Activated CD4-positive, alpha-beta T cell treated with anti-CD3 and anti-CD28 coated beads for 1 hour (primary cell): ENCODE measurements at places on chromosomes 5 and 9.

- no peak for DNase-seq
Observed at GRCh38 chr5:26868504-26868903, 169.9 kb downstream of the CDH9 start.

DNA sequence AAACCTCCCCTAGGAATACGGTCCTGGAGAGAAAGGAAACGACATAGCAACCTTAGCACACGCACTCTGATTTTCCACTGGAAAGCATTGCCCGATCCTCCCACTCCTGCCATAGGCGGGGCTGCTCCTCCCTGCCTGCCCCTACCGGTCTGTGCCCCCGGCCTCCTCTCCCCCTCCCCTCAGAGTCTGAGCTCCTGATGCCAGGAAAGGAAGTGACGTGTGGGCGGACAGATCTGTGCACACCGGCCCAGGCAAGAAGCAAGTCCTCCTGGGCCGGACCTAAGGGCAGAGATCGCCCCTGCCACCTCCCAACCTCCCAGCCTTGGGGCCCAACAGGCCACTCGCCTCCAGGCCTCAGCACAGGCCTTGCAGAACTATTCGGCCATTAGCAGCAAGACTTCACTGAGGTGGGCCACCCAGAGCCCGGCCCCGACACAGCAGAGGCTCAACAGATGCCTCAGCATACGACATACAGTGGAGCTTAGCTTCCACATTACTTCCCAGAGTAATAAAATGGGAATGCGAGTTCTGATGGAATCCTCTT is 7.2 kb downstream of the NINJ1 start:
- DNase-seq = no peak

DNA sequence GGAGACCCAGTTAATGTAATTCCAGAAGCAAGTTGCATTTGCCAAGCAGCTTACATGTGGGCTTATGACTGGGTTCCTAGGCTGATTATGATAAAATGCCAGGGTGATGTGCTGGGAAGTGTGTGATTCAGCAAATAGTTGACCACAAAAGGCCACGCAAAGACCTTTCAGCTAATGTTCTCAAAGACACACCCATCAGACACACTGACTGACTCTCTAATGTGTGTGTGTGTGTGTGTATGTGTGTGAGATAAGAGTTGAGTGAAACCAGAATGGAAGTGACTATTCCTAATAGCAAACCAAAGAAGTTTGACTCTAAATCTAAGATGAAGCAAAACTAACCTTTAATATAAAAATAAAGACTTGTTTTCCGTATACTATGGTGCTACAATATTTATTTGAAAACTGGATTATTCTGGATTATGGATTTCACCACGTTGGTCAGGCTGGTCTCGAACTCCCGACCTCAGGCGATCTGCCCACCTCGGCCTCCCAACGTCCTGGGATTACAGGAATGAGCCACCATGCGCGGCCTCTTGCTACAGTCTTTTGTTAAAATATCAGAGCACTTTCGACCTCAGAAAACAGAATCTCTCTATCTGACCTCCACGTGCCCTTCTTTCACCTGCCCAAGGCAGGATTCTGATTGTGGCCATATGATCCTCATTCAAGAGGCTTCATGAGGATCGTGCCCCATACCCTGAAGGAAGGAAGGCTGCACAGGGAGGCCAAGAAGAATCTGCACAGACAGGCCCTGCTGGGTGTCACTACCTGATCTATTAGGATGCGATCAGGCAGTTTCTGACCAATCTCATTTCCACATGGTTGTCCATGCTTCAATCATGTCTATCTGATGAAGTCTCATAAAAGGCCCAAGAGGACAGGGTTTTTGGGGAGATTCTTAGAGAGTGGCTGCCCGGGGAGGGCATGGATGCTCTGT is 75.6 kb downstream of the USP20 start:
- DNase-seq = no peak

GRCh38 chr5:92364986-92365550 is 982.0 kb upstream of the ARRDC3 start:
- no peak for DNase-seq

DNA sequence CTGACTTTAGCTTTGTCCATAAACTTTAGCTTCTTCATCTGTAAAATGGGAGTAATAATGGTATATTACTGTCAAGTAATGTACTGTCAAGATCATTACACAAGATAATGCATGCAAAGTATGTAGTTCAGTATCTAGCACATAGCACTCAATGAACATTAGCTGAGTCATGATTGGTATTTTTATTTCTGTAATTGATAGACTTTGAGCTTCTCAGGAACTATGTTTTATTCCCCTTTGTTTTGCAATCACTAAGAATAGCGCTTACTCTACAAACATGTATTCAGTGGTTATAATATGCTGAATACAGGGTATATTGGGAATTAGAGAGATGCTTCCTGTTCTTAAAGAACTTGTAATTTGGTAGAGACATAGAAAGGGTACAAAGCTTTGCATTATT is 142.3 kb upstream of the KLF9 start:
- no peak for DNase-seq

DNA sequence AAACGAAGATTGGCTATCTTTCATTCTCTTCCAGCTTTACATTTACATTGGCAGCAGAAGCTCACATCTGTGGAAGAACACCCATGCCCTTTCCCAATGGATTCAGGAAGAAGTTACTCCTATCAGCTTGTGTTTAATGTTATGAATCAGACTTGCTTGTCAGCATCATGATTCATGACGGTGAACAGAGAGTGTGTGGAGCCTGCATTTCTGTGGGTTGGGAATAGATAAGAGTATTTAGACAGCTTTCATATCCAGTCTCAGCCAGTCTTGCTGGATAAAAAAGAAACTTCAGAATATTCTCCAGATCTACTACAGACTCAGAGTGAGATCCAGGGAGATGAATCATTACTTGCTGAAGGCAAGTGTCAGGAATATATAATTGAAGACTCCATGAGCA is 812.9 kb upstream of the ZNF608 start:
- no peak for DNase-seq
